Parietal lobe (tissue), 2 donors: ENCODE measurements at places on chromosomes 6 and 20. TPM values are rescaled to one million over a fixed set of nuclear protein-coding genes. Genes with fewer than 3 reads are reported as not detected.

Gene PRSS16
- 0.31 TPM for total RNA-seq

Gene CCM2L
- 2.8 TPM for total RNA-seq

Gene RAET1E
- not detected for total RNA-seq

Gene GDAP1L1
- total RNA-seq = 121 TPM

Gene HSPA12B
- total RNA-seq = 3.4 TPM

Gene GMPR
- total RNA-seq = 0.63 TPM

Gene HEY2
- total RNA-seq = 1.3 TPM

Gene SLC22A3
- total RNA-seq = 1.3 TPM

Gene IPCEF1
- total RNA-seq = 32.6 TPM

Gene VSX1
- total RNA-seq = not detected

Gene SNAI1
- total RNA-seq = not detected

Gene HLA-F
- 0.94 TPM for total RNA-seq

Gene BTBD3
- total RNA-seq = 53.2 TPM

Gene GPLD1
- total RNA-seq = 19.7 TPM

Gene BMP2
- total RNA-seq = 2.5 TPM

Gene CLPSL2
- total RNA-seq = not detected

Gene SLC17A1
- not detected for total RNA-seq

Gene SEL1L2
- 2.2 TPM for total RNA-seq

Gene CD24
- 943 TPM for total RNA-seq

Gene SCUBE3
- 2.8 TPM for total RNA-seq

Gene RNASET2
- 25.4 TPM for total RNA-seq
